M059J (cell line): ENCODE measurements at places on chromosomes 1 and 21.

DNA sequence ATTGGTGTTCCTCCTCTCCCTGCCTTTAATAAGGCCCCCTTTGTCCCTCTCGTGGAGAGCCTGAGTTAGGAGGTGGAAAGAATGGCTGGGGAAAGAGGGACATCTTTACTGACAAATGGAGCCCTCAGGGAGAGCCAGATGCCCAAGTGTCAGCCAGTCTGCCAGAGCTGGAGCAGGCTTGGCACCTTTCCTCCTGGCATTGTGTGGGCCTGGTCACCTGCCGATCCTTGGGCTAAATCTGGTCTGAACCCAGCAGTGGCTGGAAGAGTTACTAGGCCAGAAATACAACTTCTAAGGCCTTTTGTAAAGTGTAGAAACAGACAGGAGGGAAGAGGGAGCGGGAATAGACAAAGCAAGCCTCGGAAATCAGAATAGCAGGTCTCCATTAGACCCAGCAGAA lies 24.9 kb downstream of the VANGL1 start:
- DNase-seq = no peak

DNA sequence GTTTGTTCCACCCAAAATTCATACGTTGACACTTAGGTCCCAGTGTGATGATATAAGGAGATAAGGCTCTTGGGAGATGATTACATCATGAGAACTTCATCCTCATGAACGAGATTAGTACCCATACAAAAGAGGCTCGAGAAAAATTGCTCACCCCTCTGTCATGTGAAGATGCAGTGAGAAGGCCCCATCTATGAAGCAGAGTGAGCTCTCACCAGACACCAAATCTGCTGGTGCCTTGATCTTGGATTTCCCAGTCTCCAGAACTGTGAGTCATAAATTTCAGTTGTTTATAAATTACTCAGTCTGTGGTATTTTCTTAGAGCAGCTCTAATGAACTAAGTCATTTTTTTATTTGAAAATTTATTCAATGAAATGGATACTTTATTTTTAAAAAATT lies 42.6 kb upstream of the USP25 start:
- peak; percentile 63 for DNase-seq

DNA sequence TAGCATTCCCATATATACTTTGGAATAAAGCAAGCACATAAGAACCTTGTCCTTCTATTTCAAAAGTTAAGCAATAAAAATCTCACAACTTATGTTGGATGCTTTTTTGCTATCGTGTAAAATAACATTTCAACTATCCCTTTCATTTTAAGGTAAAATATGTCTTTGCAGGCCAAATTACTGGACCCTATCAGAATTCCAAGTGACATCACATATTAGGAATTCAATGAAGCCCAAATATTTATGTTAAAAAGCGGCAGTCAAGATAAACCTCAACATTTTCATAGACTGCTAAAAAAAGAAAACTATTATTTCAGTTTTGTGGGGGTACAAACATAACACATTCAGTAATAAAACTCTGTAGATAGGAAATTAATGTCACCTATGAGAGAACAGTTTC lies 252.0 kb downstream of the KCTD3 start:
- peak; percentile 21 for DNase-seq

- DNase-seq = peak; percentile 98
These were observed 8.3 kb upstream of the SLC2A1 start for GRCh38 chr1:42966688-42967612.

GRCh38 chr1:156641761-156642264 lies at the start of gene BCAN:
Gene BCAN, plus strand, starts transcription at chr1:156642117. Its CDS starts 3,938 bp downstream, at chr1:156646055.
- no peak for DNase-seq

DNA sequence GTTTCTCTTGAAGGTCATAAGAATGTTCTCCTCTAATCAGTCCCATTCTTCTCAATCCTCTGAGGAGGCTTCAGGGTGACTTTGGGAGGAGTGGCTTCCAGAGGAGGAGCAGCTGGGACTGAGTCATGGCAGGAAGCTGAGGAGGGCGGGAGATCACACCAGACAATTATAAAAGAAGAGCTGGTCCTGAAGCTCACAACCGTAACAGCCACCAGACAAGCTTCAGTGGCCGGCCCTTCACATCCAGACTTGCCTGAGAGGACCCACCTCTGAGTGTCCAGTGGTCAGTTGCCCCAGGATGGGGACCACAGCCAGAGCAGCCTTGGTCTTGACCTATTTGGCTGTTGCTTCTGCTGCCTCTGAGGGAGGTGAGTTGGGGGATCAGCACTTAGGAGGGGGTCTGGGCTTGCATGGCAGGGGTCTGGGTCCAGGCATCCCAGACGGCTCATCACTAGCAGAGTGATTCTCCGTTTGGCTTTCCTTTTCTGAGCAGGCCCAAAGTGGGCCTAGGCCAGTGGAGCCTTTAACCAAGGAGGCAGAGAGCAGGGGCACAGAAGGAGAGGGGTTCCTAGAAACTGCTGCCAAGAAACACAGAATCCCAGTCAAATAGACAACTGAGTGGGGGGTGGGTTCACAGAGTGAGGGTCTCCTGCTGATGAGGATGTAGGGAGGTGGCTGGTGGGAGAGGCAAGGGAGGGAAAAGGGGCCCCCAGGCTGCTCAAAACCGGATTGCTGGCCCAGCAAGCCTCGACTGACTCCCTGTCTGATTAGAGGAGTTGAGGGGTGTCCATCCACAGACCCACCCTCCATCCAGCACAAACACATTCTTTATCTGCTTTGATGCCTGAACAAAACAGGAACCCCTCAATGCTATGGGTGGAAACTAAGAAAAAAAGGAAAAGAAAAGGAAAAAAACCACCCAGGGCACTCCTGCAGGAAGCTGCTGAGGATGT lies at the start of gene ECM1:
ECM1 (plus strand) TSS at position 198 of the 953 bp plus-strand sequence; CDS start at position 299, 101 bp downstream.
- peak; percentile 87 for DNase-seq

DNA sequence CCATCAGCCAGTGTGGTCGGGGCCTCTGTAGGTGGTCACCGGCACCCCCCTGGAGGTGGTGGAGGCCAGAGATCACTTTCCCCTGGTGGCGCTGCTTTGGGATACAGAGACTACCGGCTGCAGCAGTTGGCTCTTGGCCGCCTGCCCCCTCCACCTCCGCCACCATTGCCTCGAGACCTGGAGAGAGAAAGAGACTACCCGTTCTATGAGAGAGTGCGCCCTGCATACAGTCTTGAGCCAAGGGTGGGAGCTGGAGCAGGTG lies 961 bp downstream of the RBM15 start:
- no peak for DNase-seq

- peak; percentile 73 for DNase-seq
These were observed 9.0 kb downstream of the FAM20B start for GRCh38 chr1:179034720-179035119.

- DNase-seq = peak; percentile 93
These were observed 8.1 kb upstream of the POFUT2 start for GRCh38 chr21:45295576-45296365.

GRCh38 chr1:229344139-229344538 lies 1.3 kb upstream of the CCSAP start:
- no peak for DNase-seq

- DNase-seq = no peak
These were observed 177.1 kb upstream of the RRP15 start for GRCh38 chr1:218108034-218108433.

GRCh38 chr1:88890791-88891317 lies 513 bp downstream of the GTF2B start:
- DNase-seq = peak; percentile 59

- no peak for DNase-seq
These were observed 25.0 kb upstream of the RD3 start for GRCh38 chr1:211517006-211517405.

GRCh38 chr1:109395602-109396512 lies 1.9 kb downstream of the SORT1 start:
- DNase-seq = peak; percentile 72

DNA sequence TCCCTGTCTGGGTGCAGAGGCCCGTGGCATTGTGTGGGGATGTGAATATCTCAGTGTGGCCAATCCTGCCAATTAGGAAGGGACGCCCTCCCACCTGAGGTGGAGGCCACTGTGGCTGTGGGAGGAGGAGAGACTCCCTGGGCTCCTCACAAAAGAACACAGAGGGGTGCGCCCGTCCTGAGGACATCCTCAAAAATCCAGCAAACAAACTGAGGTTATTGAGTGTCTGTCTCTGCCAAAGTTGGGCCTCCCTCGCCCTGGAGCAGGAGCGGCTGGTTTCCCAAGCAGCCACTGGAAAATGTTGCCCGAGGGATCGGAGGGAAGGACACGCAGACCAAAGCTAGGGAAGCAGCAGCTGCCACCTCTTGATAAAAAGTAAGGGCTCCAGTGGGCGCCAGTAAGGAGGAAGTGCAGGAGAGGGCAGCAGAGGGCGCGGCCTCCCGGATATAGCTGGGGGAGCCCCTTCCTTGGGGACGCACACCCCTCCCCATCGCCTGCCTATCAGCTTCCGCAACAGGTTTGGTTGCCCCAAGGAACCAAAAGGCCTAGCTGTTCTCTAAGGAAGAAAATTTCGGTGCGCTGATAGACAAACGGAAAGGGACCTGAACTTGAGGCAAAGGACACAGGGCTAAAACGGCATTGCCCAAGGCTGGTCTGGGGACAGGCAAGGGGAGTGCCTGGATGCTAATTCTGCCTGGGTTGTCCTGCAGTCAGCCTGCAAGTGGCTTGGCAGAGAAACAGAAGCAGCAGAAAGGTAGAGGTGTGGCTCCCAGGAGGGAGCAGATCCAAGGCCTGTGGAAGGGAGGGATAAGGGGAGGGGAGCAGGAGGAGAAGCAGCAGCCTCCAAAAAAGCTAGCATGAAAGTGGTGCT lies 1.7 kb upstream of the GRIK3 start:
- DNase-seq = no peak

GRCh38 chr1:33972676-33973395 lies 109.0 kb downstream of the HMGB4 start:
- DNase-seq = peak; percentile 34

DNA sequence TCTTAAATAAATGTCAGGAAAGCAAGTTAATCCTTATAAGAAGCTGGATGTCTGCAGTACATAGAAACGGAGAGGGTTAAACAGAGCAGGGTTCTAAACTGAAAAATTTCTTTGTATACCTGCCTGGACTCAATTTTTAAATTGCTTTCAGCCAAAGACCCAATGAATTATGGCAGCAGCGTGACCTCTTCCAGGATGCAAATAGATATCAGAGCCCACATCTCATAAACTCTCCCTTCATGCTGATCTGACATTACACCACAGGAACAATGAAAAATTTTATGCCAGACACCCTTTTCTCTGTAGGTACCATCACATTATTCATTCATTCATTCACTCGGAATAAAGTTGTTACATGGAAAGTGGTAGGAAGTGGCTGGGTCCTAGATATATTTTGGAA lies 236.4 kb downstream of the NUF2 start:
- no peak for DNase-seq

GRCh38 chr1:25811384-25812082 lies 8.2 kb upstream of the MTFR1L start:
- no peak for DNase-seq

- DNase-seq = no peak
These were observed 13.3 kb upstream of the EPHA8 start for GRCh38 chr1:22550021-22550420.

DNA sequence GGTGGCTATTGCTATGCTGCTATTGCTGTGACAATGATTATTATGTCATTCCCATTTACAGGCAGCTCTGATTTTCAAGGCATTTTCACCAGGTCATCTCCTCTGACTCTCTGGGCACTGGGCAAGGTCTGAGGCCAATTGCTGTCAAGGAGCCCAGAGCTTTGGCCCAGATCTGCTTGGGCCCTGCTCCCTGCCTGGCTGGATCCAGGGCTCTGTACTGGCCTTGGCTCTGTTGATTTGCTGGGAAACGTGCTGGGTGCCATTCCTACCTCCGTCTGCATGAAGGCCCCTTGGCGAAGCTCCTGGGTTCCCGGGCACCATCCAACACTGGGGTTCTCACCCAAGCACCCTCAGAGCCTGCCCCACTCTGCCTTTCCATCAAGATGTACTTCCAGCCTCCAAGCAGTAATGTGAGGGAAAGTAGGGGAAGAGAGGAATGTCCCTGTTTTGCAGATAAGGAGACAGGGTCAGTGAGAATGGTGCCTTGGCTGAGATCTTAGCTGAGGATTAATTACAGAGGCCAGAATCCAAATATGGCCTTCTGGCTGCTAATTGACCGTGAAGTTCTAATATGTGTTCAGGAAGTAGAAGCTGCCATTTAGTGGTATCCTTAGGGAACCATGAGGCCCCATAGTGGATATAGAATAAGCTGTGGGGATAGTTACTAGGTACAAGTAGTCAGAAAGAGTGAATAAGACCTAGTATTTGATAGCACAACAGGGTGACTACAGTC lies 63.9 kb downstream of the HTR6 start:
- DNase-seq = no peak

GRCh38 chr1:164591858-164592257 lies 32.9 kb downstream of the PBX1 start:
- DNase-seq = peak; percentile 94

DNA sequence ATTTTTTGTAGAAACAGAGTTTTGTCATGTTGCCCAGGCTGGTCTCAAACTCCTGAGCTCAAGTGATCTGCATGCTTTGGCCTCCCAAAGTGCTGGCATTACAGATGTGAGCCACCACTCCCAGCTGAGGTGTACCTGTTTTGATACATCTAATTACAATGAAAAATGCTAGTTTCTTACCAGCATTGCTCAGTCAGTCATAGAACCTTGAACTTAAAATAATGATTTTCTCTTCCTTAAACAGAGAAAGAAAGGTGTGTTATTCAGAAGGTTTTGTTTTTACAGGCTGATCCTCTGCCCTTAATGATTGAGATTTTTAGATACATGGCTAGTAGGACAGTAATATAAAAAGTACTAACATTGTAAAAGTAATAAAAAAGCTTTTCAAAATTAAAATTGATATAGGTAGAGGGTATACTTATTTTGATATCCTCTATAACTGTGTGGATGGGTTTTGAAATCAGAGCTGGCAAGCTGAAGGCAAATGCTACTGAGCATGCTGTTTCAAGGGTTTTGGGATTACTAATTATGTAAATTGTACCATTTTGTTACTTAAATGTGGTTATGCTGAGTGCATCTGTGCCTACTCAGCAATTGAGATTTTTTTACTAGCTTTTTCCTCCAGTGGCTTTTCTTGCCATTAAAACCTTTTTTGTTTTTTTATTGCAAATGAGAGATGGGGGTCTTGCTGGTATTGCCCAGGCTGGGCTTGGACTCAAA lies 16.1 kb downstream of the PRRC2C start:
- DNase-seq = no peak

- DNase-seq = no peak
These were observed 20.5 kb downstream of the RNF220 start for GRCh38 chr1:44425341-44426082.

DNA sequence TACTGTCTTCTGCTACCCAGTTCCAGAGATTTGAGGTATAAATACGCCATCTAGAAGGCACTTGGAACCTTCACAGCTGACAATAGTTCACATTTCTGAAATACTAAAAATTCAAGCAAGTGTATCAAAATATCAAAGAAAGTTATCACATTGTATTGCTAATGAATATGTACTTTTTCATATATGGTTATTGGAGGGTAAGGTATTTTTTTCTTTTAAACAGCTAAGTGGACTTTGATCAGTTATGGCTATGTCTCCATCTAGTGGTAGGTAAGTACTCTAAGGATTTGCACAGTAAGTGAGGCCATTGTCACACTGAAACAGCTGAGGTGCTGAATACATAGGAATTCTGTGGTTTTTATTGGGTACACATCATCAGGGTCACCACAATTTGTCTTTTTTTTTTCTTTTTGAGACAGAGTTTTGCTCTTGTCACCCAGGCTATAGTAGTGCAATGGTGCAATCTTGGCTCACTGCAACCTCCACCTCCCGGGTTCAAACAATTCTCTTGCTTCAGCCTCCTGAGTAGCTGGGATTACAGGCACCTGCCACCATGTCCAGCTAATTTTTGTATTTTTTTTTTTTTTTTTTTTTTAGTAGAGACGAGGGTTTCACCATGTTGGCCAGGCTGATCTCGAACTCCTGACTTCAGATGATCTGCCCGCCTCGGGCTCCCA lies 49.1 kb upstream of the CR2 start:
- peak; percentile 79 for DNase-seq
